ENCODE measurements at places on chromosomes 7 and 10. TPM values are rescaled to one million over a fixed set of nuclear protein-coding genes. Genes with fewer than 3 reads are reported as not detected.

GRCh38 chr10:12390733-12391132 is 41.4 kb downstream of the CAMK1D start:
- no peak for DNase-seq

DNA sequence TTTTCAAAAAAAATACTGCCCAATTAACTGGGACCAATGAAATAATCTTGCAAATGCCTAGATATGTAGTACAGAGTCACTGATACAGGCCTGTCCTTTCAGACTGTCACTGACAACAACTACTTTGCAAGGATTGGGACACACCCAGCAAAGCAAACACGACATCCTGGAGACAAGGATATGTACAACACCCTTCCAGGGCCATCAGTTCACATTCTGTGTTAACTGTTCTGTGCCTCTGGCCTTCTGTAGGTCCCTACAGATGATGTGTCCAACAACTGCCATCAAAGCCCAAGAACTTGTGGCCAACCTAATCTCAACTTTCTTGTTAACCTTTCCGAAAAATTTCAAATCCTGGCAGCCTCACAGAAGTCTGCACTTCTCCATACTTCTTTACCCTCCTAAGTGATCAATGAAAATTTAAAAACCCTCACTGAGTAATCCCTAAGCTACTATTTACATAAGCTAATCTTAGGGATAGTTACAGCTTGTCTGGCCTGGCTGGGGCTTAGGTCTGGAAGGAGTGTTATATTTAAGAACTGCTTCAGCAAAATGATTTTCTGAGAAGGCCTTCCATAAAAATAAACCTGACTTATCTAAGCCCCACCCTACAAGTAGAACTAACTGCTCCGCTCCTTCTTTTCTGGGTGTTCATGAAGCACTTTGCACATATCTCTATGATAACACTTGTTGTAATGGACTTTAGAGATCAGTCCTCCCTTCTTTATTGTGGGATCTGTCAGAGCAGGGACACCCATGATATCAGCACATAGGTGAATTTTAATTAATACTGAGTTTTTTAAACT is 21.0 kb downstream of the COBL start:
- DNase-seq, result no peak

- no peak for DNase-seq
These were observed 128.5 kb downstream of the WDR11 start for GRCh38 chr10:120979435-120980278.

DNA sequence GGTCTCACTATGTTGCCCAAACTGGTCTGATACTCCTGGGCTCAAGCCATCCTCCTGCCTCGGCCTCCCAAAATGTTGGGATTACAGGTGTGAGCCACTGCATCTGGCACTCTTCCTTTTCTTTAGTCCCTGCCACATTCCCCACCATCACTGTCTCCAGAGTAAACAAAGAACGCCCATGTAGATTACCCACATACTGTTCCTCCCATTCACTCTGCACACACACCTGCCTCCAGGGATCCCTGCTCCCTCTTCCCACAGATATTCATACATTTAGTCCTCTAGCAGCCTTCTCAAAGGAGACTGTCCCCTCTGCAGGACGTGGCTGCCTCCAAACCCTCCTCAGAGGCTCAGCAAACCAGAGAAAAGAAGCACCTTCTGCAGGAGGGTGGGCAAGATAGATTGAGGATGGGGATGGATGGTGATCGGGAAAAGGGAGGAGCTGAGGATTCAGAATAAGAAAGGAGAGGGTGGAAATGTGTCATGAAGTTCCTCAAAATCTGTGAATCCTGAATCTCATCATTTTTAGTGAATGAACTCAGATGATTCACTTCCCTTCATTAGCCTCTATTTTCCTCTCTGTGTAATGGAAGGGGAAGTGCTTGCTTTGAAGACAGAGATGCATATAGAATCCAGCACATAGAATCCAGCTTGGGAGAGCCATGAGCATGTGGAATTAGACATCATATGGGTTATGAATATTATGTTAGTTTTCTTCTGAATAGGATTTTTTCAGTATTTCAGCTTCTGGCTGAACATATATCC is 5.5 kb upstream of the PLAU start:
- no peak for DNase-seq

DNA sequence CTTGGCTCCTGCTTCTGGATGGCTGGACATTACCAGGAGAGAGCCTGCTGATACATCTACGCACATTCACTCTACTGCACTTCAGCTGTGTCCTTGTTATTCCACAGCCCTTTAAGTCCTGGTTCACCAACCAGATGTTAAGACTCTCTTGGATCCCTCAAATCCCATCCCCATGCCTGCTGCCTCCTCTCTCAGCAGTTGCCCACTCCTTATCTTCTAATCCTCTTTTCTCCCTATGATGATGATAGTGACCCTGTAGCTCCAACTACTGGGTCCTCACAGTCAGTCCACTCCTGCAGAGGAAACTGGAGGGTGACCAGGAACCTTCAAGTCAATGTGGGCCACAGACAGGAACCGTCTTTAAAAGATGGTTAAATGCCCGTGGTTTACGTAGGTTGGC is 96.3 kb upstream of the PDCD4 start:
- no peak for DNase-seq

DNA sequence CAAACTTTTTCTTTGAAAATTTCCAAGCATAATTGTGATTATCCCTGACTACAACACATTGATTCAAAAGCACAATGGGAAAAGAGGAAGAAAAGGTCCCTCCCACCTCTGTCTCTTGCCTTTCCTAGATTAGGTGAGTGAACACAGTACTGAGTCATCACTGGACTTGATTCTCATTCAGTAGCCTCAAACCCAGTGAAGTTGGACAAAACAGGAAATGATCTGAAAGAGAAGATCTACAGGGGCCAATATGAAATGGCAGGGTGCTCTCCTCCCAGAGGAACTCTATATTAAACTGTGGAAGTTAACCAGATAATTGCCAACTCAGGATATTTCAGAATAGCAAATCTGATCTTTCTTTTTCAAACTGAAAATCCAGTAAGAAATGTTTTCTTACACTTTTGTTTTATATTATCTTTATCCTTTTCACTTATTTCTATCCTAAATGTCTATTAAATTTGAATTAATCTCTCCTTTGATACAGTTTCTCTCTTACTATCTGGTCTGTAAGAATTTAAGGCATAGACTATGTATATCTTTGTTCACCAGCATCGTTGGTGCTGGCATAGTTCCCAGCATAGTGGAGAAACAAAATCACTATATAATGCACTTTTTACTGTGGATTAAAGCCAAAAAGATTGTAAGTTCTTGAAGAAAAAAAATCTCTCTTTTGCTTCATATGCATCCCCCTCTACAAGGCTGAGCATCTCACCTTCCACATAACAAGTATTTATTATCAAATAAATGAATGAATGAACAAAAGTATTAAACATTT is 41.4 kb upstream of the IKZF1 start:
- no peak for DNase-seq

- DNase-seq, result no peak
These were observed 26.2 kb downstream of the FAM171A1 start for GRCh38 chr10:15344876-15345285.

GRCh38 chr10:74662635-74663034 is 163.8 kb upstream of the KAT6B start:
- no peak for DNase-seq

DNA sequence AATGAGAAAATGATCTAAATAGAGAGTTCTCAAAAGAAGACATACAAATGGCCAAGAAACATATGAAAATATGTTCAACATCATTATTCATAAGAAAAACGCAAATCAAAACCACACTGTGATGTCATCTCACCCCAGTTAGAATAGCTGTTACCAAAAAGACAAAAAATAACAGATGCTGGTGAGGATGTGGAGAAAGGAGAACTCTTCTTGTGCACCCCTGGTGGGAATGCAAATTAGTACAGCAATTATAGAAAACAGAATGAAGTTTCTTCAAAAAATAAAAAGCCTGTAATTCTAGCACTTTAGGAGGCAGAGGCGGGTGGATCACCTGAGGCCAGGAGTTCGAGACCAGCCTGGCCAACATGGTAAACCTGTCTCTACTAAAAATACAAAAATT is 199.3 kb downstream of the PARD3 start:
- no peak for DNase-seq

GRCh38 chr7:117435475-117436043 is 8.3 kb upstream of the ASZ1 start:
- no peak for DNase-seq

The DPYSL4 gene
- total RNA-seq, result 0.31 TPM

The RADIL gene
- total RNA-seq, result 19.8 TPM

The KCNMA1 gene
- total RNA-seq, result 10.7 TPM

Data from sciatic nerve (tissue), 2 donors.